CD4-positive, alpha-beta T cell treated with Interleukin-17A for 4 hours (primary cell): ENCODE measurements at places on chromosomes 6 and 20.

- DNase-seq: no peak
Measured at GRCh38 chr6:24766680-24767462, 7.9 kb upstream of the GMNN start.

- DNase-seq: no peak
Measured at GRCh38 chr6:105151644-105152043, 28.2 kb downstream of the POPDC3 start.

- no peak for DNase-seq
Measured at GRCh38 chr6:52529311-52529710, 47.5 kb downstream of the TRAM2 start.

- no peak for DNase-seq
Measured at GRCh38 chr6:4553387-4553786, 222.8 kb upstream of the CDYL start.

DNA sequence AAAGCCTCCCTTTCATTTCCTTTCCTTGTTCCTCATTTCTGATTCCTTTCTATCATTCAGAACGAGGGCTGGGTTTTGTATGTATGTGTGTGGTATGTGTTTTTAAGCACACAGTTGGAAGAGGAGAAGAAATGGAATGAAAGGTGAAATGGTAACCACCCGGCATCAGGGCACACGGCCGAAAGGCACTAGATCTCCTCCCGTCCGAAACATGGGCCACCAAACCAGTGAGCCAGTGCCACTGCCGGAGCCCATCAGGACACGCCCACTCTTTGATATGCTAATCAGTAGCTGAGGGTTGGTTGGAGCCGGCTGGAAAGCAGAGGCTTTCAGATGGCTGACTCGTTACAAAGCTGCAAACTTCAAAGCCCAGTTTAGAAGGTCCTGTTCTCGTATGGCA is 228.6 kb upstream of the JARID2 start:
- DNase-seq: peak; percentile 13

- DNase-seq: no peak
Measured at GRCh38 chr6:125358898-125359297, 57.1 kb upstream of the HDDC2 start.

DNA sequence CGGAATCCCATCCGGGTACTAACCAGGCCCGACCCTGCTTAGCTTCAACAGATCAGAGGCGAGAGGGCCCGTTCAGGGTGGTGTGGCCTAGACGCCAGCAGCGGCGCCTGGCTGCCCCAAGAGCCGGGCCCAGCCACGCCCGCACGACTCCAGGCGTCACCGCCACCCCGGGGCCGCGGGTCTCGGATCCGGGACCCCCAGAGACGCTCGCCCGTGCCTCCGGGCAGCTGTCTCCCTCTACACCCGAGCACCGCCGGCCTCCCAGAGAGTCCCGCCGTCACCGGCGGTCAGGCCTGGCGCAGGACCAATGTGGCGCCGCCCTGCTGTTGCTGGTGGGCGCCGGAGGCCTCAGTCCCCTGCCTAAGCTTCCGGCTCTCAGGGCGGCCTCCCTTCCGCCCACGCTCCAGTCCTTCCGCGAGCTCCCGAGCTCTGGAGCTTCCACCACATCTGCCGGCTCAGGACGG is 441.2 kb upstream of the DEFB115 start:
- DNase-seq: no peak

GRCh38 chr20:58452667-58453255 is 62.4 kb downstream of the APCDD1L start:
- DNase-seq: no peak

DNA sequence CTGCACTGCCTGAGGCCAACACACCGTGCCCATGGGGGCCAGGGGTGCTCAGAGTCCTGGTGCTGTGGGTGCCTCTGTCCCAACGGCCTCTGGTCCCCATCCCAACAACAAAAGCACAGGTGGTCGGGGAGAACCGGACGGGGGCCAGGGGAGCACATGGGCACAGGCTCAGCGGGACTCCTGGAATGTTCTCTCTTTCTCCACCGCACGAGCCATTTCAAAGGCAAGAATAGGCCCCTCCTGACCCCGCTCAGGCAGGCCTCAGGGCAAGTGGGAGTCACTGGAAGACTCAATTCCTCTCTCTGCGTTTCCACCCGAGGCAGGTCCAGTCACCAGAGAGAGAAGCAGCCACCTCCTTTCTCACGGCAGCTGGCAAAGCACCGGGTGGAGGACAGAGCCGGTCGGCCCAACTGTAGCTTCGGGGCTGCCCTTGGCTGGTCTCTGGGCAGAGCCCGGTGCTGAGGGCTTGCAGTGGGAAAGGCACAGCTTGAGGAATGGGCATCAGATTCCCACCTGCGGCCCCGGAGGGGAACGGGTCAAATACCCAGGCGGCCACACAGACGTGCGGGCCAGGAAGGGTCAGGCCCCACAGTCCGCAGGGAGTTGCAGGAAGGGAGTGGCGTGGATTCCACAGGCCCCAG is 55.2 kb downstream of the KCNQ2 start:
- DNase-seq: no peak

DNA sequence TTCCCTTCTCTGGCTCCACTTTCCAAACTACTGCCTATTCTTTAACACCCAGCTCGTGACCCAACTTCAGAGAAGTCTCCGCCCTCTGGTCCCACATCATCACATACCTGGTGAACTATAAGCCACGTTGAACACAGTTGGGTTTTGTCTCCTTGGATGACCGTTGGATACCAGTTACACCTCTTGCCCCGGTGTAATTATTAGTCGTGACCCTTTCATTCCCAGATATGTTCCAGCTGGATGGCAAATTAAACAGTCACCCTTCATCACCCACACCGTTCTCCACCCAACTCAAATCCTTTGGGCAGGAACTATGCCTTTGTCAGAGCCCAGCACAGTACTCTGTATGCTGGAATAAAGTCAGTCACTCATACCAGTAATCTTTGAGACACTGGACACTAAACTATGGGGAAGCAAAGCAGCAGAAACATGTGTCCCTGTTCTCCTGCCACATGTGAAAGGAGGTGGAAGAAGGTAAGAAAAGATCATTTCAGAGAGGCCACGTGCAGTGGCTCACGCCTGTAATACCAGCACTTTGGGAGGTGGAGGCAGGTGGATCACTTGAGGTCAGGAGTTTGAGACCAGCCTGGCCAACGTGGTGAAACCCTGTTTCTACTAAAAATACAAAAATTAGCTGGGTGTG is 22.5 kb downstream of the PLAGL2 start:
- no peak for DNase-seq

GRCh38 chr6:50128420-50129005 is 78.8 kb upstream of the DEFB112 start:
- DNase-seq: no peak
